Transverse colon (tissue), 4 donors: ENCODE measurements at places on chromosomes 6 and 20.

- no peak overlapping the region for H3K4me3 ChIP-seq
- no peaks in the 10 kb centered on the region for H3K36me3 ChIP-seq
- no peak overlapping the region for H3K27ac ChIP-seq
These were observed 6.4 kb downstream of the SERAC1 start for GRCh38 chr6:158161566-158162254.

GRCh38 chr20:47032933-47033578 is 138.4 kb downstream of the EYA2 start:
- DNase-seq, result no peak
- no peaks in the 10 kb centered on the region for H3K36me3 ChIP-seq
- no peak overlapping the region for H3K27ac ChIP-seq
- H3K4me3 ChIP-seq, result no peak overlapping the region
- no peaks in the 10 kb centered on the region for H3K27me3 ChIP-seq
- no peaks in the 10 kb centered on the region for H3K4me1 ChIP-seq

- DNase-seq, result peak; percentile 65
- no peaks in the 10 kb centered on the region for H3K27me3 ChIP-seq
- no peaks in the 10 kb centered on the region for H3K36me3 ChIP-seq
These were observed 54.4 kb upstream of the ZNF337 start for GRCh38 chr20:25750765-25751696.

- H3K36me3 ChIP-seq, result no peaks in the 10 kb centered on the region
- H3K27me3 ChIP-seq, result no peaks in the 10 kb centered on the region
- no peak overlapping the region for H3K4me3 ChIP-seq
- no peak for DNase-seq
These were observed 88.6 kb downstream of the ERMARD start for GRCh38 chr6:169839898-169840631.
